ENCODE measurements at places on chromosomes 11 and 22.

- no peak for DNase-seq
These were observed 207.7 kb downstream of the KCNA4 start for GRCh38 chr11:29809121-29809520.

DNA sequence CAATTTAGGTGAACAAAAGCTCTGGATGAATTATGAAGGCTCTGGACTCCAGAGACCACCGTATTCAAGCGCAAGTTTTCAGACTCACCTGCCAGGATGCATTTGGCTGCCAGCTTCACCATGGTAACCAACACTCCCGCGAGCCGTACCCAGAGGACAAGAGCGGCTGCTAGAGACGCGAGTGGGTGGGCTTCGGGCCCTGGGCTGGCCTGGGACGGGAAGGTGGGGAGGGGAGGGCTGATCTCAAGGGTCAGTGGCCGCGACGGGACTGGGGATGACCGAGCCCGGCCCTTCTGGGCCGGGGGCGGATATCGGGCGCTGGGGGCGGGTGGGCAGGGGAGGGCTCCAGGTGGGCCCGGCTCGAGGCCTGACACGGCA is 344 bp downstream of the IFT27 start:
- no peak for DNase-seq

GRCh38 chr11:26095340-26095739 is 236.6 kb upstream of the ANO3 start:
- DNase-seq, result no peak

- peak; percentile 83 for DNase-seq
These were observed 7.2 kb upstream of the FLRT1 start for GRCh38 chr11:64028398-64029115.

DNA sequence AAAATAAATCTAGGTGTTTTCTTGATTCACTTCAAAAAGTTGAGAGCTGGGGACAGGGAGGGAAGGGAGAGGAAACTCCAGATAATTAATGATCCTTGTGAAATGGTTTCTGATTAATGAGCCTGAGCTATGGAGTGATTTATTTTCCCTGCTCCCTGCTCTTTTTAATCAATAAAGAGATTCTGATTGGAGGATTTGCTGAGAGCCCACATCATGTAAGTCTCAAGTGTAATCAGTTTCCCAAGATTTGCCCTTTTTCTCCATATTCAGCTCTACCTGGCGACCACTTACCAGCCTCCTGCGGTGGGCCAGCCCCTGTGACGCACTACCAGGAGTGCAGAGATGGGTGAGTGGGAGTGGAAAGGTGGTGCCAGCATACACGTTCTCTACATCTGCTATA is 114.0 kb downstream of the NAV2 start:
- DNase-seq, result no peak

DNA sequence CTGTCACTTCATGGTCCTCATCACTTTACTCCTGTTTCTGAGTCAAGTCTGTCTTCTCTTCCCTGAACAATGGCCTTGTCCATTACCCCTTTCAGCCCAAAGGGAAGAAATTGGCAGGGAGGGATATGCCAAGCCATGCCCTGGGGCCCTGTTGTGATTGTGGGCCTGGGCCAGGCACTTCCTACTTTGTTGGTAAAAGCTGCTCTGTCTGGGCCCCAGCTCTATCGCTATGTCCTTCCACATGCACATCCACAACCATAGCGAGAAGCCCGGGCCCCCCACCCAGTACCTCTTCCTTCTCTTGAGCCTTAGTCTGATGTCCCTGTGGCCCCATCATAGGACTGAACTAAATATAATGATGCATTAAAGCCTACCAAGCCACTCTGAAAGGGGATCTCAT is 126.7 kb upstream of the RCN1 start:
- no peak for DNase-seq

DNA sequence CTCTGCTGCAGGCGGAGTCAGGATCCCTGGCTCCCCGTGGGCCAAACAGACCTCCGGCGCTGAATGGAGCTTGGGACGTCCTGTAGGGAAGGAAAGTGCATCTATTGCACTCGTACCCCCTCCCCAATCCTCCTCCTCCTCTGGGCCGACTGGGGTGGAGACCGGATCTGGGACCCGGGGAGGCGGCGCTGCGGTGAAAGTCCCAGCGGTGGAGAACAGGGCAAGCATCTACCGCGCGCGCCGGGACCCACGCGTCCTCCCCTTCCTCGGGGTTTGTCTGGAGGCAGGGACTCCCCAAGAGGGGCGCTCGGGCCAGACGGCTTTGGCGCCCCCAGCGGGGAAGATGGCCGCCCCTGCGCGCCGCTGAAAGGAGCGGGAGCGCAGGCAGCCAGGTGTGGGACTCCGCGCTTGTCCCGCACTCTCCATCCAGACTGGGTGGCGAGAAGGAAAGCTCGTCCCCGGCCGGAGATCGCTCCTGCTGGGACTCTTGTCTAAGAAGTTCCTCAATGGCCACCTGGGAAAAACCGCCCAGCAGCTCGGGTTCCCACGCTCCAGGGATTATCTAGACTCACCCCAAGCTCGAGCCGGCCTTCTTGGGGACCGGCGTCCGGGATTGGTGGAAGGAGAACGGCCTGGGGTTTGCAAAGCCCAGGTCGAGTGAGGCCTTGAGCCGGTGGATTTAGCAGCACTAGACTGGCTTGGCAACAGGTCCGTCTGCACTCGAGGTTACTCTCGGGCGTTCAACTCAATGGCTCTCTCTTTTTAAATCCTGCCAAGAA is 718 bp downstream of the FADS2 start:
- DNase-seq, result peak; percentile 55

All from renal cortex interstitium (tissue), 15 donors.